ENCODE measurements at places on chromosomes 1 and 21.
A peak's percentile ranks its signal among the peaks of the same experiment; 100 is the strongest.

DNA sequence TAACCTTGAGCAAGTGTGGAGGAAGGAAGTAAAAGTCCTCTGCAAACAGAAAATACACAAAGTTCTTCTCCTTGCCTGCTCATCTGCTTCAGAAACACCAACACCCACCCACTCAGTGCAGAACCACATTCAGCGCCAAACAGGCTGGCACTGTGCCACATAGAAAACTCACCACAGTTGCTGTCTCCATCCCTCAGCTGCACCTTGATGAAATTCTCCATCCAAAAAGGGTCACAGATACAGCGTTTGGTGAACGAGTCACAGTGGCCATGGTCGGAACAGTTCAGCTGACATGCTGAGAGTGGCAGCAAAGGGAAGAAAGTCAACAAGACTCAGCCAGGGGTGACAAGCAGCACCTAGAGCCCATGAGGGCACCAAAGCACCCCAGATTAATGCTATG lies 114.5 kb downstream of the KIAA0319L start:
- peak; percentile 9 for DNase-seq

DNA sequence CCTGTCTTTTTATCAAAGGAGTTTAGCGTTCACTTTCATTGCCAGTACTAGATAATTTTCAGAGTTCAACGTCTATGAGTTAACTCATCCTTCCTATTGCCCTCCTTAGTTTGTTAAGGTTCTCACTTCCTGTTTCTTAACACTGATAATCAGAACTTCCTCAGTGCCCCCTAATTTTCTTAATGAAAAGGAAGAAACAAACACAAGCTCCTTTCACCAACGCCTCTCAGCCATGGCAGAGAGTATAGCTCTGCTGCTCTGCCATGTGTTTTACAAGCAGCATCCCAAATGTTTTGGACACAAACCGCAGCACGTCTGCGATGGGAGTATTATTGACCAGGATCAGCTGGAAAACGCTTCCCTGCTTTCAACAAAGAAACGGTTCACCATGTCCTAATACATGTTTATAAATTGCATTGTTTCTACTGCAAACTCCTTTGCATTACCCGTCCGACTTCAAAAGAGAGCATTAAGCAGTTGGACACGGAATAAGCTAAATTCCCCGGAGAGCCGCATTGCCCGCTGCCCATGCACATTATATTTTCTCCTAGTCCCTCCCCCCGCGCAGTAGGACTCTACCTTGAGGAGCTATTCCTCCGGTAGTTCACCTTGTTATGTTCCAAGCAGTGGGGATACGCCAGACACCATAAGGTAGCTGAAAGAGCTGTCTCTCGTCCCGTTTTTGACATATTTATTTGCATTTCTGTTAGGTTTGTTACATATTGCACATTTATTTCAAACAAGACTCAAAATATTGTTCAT lies 561 bp downstream of the OLFM3 start:
- no peak for DNase-seq

DNA sequence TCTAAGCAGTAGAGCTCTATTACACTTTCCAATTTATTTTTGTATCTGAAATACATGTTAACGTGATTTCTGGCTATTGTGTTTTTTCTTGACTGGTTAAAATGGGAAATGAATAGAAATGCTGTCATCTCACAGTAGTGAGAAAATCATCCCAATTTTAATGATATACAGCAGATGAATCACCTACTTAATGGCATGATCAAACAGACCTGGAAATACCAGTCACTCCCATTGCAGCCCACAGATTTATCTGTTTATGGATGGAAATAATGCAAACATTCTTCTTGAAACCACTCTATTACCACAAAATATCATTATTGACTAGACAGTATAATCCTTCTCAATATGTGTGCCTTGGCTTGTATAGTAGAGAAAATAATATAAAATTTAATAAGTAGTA lies 497.8 kb upstream of the ADAMTS5 start:
- no peak for DNase-seq

DNA sequence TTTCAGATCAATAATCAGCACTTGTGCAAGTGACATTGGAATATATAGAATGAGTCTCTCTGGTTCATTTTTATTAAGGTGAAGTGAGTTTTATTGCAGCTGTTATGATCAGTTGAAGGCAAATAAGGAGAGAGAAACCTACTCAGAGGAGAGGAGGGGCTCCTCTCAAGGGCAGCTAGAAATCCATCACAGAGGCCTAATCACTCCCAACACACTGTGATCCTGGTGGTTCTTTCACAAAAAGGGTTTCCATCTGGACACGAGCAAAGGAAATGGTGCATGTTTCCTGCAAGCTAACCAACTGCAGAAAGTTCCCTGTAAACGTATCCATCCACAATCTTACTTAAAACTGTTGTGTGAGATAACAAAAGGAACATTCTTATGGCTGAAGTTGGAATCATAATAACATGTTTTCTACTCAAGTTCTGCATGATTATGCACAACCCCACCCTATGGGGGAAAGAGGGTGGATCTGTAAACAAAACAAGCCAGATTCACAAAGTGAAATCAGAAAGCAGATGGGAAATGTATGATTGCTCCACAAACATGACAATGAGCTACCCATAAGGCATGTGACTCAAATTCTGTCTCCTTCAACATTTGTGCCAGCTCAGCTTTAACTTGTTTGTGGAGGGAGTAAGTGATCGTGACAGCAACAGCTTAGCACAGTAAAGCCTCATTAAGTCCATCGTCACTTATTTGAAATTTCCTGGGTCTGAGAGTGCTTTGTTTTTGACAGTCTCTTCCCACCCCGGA lies 141.2 kb upstream of the ST6GALNAC5 start:
- no peak for DNase-seq

- DNase-seq: peak; percentile 39
Observed at GRCh38 chr1:110210604-110211495, 736 bp downstream of the KCNC4 start.

DNA sequence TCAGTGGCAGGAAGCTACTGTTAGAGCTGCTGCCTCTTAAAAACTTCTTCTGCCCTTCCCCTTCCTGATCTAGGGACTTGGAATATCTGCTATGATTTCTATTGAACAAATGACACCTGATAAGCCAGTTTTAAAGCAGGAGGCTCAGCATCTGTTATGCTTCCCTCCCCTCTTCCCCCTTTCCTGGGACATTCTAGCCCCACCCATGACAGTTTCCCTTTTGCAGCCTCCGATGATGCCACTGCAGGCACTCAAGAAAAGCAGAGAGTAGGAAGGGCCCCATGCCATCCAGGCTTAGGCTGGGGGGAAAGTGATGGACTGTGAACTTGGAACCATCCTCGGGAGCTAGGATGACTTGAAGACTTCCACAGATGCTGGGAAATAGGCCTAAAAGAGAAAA lies 15.1 kb upstream of the EPB41 start:
- no peak for DNase-seq

DNA sequence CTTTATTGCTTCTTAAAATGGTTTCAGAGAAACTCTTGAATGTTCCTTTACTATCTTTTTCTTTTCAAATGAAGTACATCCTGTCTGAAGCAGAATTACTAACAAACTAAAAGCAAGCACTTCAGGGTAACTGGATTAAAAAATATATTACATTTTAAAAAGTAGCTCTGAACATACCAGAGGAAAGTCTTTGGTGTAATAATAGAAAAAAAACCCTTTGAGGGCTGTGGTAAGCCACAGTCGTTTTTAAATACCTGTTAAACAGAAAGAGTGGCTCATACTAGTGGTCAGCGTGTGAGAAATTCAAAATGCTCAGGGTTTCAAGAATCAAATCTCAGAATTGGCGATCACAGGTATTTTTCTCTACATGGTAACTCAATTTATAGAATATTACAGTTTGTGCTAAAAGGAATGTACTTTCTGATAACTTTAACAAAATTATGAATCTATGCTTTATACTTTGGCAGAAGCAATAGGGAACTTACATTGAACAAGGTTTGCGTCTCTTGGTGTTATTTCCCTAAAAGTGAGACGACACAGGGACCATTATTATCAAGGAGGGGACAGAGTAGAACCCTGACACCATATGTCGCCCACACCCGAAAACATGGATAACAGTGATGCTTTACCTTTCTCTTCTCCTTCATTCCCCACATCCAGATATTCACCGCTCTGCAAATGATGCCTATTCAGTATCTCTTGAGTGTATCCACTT lies 97.0 kb upstream of the DPH5 start:
- DNase-seq: no peak

GRCh38 chr21:45631540-45631939 lies 12.0 kb upstream of the PCBP3 start:
- no peak for DNase-seq

- no peak for DNase-seq
Observed at GRCh38 chr1:14954210-14954609, 199.3 kb upstream of the TMEM51 start.

DNA sequence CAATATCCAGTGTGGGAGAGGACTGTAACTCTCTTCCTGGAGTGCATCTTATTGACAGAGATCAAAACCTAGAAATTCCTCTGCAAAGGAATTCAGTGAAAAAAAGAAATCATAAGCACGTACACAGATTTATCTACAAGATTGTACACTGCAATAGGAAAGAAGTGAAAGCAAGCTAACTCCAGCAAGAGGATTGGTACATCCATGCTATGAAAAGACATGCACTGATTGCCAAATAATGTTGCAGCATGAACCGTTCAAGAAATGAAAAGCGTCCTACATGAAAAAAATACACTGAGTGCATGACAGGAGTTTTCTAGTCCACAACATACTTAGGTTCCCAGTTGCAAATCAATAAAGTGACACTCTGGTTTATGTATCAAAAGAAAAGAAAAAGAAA lies 1.9 kb upstream of the MGST3 start:
- no peak for DNase-seq

DNA sequence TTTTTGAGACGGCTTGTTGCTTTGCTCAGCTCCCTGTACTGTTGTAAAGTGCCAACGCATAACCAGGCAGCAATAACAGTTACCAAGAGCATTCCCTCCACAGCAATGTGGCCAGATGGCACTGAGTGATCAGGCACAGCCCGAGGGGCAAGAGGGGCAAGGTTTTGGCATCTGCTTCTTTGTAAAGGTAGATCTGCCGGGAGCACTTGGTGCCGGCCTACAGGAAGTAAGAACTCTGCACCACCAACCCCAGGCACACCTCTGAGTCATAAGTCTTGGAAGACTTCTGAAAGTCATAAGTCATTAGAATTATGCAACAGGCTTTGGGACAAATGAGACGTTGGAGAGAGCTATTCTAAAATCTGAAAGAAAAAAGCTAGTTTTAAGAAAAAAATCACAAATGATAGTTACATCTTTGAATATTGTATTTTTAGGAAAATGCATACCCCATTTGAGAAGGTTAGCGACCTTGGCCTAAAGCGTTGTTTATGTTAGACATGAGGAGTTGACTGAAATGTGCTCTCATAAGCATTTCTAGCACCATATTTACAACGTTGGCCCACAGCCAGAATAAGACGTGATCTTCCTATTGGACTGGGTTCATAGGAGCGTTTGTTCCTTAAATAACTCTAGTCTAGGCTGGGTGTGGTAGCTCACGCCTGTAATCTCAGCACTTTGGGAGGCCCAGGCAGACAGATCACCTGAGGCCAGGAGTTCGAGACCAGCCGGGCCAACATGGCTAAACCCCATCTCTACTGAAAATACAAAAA lies 37.7 kb upstream of the MAP10 start:
- DNase-seq: no peak

DNA sequence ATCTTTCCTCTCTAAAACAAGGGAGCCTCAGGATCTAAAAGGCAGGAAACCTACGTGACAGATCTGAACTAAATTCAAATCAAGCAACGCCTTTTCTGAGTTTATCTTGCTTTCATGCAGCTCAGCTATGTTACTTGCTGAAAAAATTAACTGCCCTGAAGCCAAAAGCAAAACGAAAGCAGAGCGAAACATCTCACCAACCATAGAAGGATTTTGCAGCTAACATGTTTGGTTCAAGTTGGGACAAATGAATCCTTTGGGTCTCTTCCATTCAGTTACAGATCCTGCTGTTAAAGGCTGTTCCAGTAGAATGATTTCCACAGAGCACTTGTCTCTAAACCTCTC lies 482 bp downstream of the SLC2A5 start:
- DNase-seq: no peak

DNA sequence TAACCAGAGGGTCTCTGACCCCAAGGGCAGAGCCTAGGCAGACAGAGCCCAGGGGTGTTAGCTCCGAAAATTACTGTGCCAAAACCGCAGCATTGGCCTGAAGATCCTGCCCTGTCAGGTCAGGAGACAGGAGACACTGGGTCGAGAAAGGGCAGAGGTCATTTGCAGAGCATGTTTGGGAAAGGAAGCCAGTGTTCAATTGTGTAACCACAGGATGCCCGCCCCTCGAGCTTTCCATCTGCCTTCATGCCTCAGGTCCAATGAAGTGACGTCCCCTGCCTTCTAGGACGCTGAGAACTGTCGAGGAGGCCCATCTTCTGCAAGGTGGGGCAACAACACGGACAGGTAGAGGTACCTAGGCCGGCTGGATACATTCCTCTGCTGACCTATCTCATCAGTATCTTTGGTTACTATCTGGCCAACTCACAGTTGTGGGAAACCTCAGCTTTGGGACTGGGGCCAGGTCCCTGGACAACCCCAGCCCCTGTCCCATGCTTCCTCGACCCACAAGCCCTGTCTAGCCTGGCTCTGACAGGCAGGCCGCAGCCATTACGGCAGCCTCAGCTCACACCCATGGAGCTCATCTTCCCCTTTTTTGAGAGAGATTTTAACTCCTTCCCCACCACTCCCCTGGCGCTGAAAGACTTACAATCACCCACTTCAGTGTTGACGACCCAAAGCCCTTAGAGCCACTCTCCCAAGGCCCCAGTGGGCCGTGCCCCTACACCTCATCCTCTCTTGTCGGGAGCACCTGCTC lies 1.3 kb downstream of the ARL8A start:
- no peak for DNase-seq

GRCh38 chr1:232487236-232487635 lies 142.7 kb downstream of the SIPA1L2 start:
- DNase-seq: no peak

GRCh38 chr1:44911026-44911425 lies 68.0 kb upstream of the PTCH2 start:
- no peak for DNase-seq

GRCh38 chr1:110610084-110610483 lies 3.9 kb upstream of the KCNA2 start:
- DNase-seq: no peak

- DNase-seq: no peak
Observed at GRCh38 chr1:39593386-39593785, 16.8 kb upstream of the PABPC4 start.

- DNase-seq: no peak
Observed at GRCh38 chr1:151881479-151881878, 27.8 kb downstream of the THEM4 start.

GRCh38 chr21:35511696-35512162 lies 462.6 kb upstream of the RUNX1 start:
- no peak for DNase-seq

DNA sequence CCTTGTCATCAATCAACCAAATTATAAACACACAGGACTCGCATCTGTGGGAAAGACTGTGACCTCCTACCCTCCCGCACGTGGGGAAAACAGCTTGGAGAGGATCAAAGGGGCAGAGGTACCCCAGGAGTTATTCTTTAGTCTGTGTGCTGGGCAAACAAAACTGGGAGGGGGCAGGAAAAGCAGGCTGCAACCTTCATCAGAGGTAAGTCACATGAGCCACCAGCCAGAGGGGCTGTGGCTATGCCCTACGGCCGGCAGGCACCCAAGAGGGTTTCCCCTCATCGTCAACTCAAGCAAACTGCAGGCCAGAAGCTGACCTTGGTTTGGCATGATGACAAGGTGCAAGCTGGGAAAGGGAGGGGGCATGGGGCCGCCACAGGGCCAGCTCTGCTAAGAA lies 12.5 kb downstream of the SMIM12 start:
- no peak for DNase-seq

- DNase-seq: no peak
Observed at GRCh38 chr1:195188821-195189220, 1419.4 kb downstream of the KCNT2 start.
